Camera-type eye (tissue), 1 donor: ENCODE measurements at places on chromosomes 7 and 10. TPM values are rescaled to one million over a fixed set of nuclear protein-coding genes. Genes with fewer than 3 reads are reported as not detected.

Gene CNTNAP2
- total RNA-seq = 68.8 TPM

Gene VAX1
- total RNA-seq = 0.33 TPM

Gene PPIF
- total RNA-seq = 14.0 TPM

Gene BLNK
- total RNA-seq = 3.8 TPM

Gene RBP4
- total RNA-seq = 7.0 TPM

Gene MSMB
- total RNA-seq = not detected

Gene SH2D4B
- total RNA-seq = not detected

Gene ENTPD1
- 27.6 TPM for total RNA-seq

Gene PRLHR
- total RNA-seq = not detected

Gene STEAP4
- total RNA-seq = 20.4 TPM

Gene CPA4
- 3.6 TPM for total RNA-seq

Gene VOPP1
- 98.1 TPM for total RNA-seq

Gene ABCA13
- 1.8 TPM for total RNA-seq

Gene HIF1AN
- 21.9 TPM for total RNA-seq

Gene FBXL13
- total RNA-seq = 10.0 TPM

Gene C1QL3
- 3.4 TPM for total RNA-seq

Gene KCND2
- total RNA-seq = 14.5 TPM

Gene SLC16A9
- total RNA-seq = 32.4 TPM

Gene GPR26
- total RNA-seq = 1.4 TPM

Gene MMP21
- total RNA-seq = 1.2 TPM

Gene KCNH2
- total RNA-seq = 22.7 TPM

Gene POLR2J
- total RNA-seq = 5.1 TPM

Gene PFKP
- total RNA-seq = 50.0 TPM

Gene HYAL4
- not detected for total RNA-seq

Gene RAMP3
- total RNA-seq = 18.1 TPM

Gene AKR1C4
- not detected for total RNA-seq

Gene C10orf62
- not detected for total RNA-seq

Gene TMEM270
- total RNA-seq = not detected

Gene ST8SIA6
- 4.4 TPM for total RNA-seq

Gene LIPF
- total RNA-seq = not detected

Gene ABCB4
- 4.6 TPM for total RNA-seq

Gene WAC
- 183 TPM for total RNA-seq

Gene LFNG
- 42.2 TPM for total RNA-seq

Gene DGKI
- total RNA-seq = 21.1 TPM

Gene CEP55
- total RNA-seq = 7.3 TPM

Gene FAM171A1
- 35.1 TPM for total RNA-seq

Gene H2BK1
- not detected for total RNA-seq

Gene LRRD1
- 0.44 TPM for total RNA-seq

Gene PNLIPRP3
- not detected for total RNA-seq

Gene PRTFDC1
- 29.0 TPM for total RNA-seq

Gene TCAF2
- 2.3 TPM for total RNA-seq

Gene CLEC2L
- 2.8 TPM for total RNA-seq

Gene C7orf57
- 0.22 TPM for total RNA-seq

Gene NRCAM
- total RNA-seq = 171 TPM

Gene PTPRZ1
- total RNA-seq = 221 TPM

Gene SPDYE11
- not detected for total RNA-seq

Gene SPOCK2
- 28.6 TPM for total RNA-seq

Gene HECW1
- 11.8 TPM for total RNA-seq

Gene CPN1
- not detected for total RNA-seq

Gene SFRP5
- total RNA-seq = 68.7 TPM

Gene ZNF488
- total RNA-seq = 7.5 TPM

Gene SLC26A3
- not detected for total RNA-seq
